ENCODE measurements at places on chromosomes 1 and 21. TPM values are rescaled to one million over a fixed set of nuclear protein-coding genes. Genes with fewer than 3 reads are reported as not detected.
A peak's percentile ranks its signal among the peaks of the same experiment; 100 is the strongest.

DNA sequence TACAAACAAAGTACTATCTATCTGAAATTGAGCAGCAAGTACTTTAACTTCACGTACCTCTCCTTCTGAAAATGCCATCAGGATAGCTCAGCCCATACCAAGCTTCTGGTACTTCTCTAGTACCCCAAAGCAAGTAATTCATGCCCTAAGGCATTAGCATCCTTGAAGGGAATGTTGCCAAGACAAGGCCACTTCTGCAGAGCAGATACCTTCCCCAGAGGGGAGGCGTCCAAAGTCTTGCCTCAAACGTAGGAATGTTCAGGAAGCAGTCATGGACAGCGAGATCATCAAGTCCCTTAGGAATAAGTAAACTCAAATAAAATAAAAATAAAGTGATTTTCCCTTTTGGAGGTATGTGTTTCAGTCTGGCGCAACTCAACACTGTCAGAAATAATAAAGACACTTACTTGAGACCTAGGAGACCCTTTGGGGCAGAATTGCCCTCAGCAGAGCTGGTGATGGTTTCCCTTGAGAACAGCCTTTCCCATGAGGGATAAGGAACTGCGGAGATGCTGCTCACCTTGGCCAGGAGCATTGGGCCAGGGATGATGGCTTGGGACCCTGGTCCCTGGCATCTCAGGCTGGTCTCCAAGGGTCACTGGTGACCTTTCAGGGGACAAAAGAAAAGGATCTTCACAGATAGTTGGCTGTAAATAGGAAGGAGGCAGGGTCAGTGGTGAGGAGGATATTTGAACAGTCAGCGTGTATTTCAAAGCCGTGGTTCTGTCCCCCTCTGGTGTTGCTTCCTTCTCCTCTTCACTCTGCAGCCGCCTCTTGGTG is 522.9 kb downstream of the KIF26B start:
- no peak overlapping the region for H3K4me3 ChIP-seq
- H3K36me3 ChIP-seq, result no peaks in the 10 kb centered on the region
- DNase-seq, result no peak
- H3K4me1 ChIP-seq, result no peaks in the 10 kb centered on the region

- no peaks in the 10 kb centered on the region for H3K4me1 ChIP-seq
- peaks cover 17% of the 10 kb centered on the region for H3K36me3 ChIP-seq
- no peak overlapping the region for H3K27ac ChIP-seq
- H3K4me3 ChIP-seq, result no peak overlapping the region
- no peaks in the 10 kb centered on the region for H3K27me3 ChIP-seq
- no peak for DNase-seq
Observed at GRCh38 chr1:3778590-3779264, 6.2 kb downstream of the SMIM1 start.

- H3K27me3 ChIP-seq, result no peaks in the 10 kb centered on the region
- no peak overlapping the region for H3K27ac ChIP-seq
- no peaks in the 10 kb centered on the region for H3K4me1 ChIP-seq
- H3K36me3 ChIP-seq, result no peaks in the 10 kb centered on the region
- DNase-seq, result no peak
Observed at GRCh38 chr1:169001353-169001752, 105.1 kb upstream of the ATP1B1 start.

Gene CFAP107
- total RNA-seq, result not detected

Gene RIMKLA
- total RNA-seq, result 1.2 TPM

GRCh38 chr1:6658359-6659060 is 33.8 kb downstream of the THAP3 start:
- no peak for DNase-seq
- peaks cover 5% of the 10 kb centered on the region for H3K4me1 ChIP-seq
- H3K27ac ChIP-seq, result no peak overlapping the region
- no peak overlapping the region for H3K4me3 ChIP-seq
- H3K36me3 ChIP-seq, result peaks cover 9% of the 10 kb centered on the region

Gene NBPF6
- total RNA-seq, result not detected

DNA sequence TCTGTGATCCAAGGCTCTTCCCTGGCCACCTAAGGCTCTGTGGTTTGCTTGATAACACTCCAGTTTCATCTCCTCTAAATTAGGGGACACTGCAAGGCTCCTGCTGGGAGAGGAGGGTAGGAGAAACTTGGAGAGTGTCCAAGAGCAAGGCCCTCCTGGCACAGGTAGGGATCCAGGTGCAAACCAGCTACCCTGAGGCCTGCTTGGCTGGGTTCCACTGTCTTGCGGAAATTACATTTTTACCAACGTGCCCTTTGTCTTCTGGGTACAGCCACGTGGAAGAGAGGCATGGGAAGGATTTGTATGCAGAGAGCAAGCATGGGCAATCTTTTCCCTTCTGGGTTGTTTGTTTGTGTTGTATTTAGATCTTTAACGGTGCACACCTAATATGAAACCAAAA is 132.5 kb downstream of the PRDM2 start:
- H3K36me3 ChIP-seq, result no peaks in the 10 kb centered on the region
- H3K27ac ChIP-seq, result no peak overlapping the region
- H3K4me3 ChIP-seq, result no peak overlapping the region
- peaks cover 7% of the 10 kb centered on the region for H3K27me3 ChIP-seq

DNA sequence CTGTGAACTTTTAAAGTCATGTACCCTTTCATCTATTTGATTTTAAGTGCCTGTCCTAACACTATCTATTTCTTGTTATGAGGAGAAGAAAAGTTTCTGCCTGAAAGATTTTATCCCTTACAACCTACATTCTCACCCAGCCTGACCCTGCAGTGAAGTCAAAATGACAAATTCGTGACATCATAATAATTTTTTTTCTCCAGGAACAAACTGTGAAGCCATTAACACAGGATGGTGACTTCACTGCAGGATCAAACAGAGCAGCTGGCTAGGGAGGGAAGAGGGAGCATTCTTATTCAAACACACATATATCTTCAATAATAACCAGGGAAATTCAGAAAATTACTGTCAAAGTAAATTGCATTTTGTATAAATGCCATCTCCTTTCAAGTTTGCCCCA is 147.8 kb upstream of the PRMT6 start:
- H3K27me3 ChIP-seq, result no peaks in the 10 kb centered on the region
- no peaks in the 10 kb centered on the region for H3K4me1 ChIP-seq
- no peak for DNase-seq
- no peak overlapping the region for H3K4me3 ChIP-seq
- no peaks in the 10 kb centered on the region for H3K36me3 ChIP-seq

Gene CYP4A11
- not detected for total RNA-seq

- H3K4me3 ChIP-seq, result no peak overlapping the region
- H3K27me3 ChIP-seq, result no peaks in the 10 kb centered on the region
- peak; percentile 44 for DNase-seq
- peaks cover 75% of the 10 kb centered on the region for H3K4me1 ChIP-seq
- peak overlapping the region; percentile 98 for H3K27ac ChIP-seq
Observed at GRCh38 chr1:41752514-41753170, 166.1 kb downstream of the HIVEP3 start.

DNA sequence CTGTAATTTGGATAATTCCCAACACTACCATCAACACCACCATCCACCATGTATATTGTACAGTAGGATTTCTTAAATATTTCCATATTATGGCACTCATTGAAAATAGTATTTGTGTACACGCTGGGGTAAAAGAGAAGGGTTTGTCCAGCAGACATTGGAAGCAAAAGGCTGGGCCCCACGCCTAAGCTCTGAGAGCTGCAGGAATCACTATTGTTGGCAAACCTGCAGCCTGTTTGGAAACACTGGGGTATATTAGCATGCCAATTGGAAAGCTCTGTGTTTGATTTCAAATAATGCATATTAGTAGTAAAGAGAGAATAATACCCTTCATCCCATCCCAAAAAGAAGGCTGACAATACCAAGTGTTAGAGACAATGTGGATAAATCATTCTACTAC is 81.5 kb upstream of the DPYD start:
- no peak overlapping the region for H3K4me3 ChIP-seq
- DNase-seq, result no peak
- no peak overlapping the region for H3K27ac ChIP-seq
- H3K4me1 ChIP-seq, result no peaks in the 10 kb centered on the region

Gene COX20
- total RNA-seq, result 21.4 TPM

- H3K4me1 ChIP-seq, result no peaks in the 10 kb centered on the region
- H3K36me3 ChIP-seq, result peaks cover 69% of the 10 kb centered on the region
- no peaks in the 10 kb centered on the region for H3K27me3 ChIP-seq
- DNase-seq, result no peak
Observed at GRCh38 chr1:212074313-212074712, 38.8 kb downstream of the DTL start.

- H3K27ac ChIP-seq, result no peak overlapping the region
- no peak overlapping the region for H3K4me3 ChIP-seq
- DNase-seq, result no peak
Observed at GRCh38 chr1:174713796-174714195, 266.0 kb downstream of the GPR52 start.

GRCh38 chr1:35261412-35262120 is 6.9 kb upstream of the ZMYM4 start:
- H3K27ac ChIP-seq, result no peak overlapping the region
- H3K4me3 ChIP-seq, result no peak overlapping the region
- DNase-seq, result no peak
- no peaks in the 10 kb centered on the region for H3K4me1 ChIP-seq
- no peaks in the 10 kb centered on the region for H3K36me3 ChIP-seq

Gene OR2T11
- not detected for total RNA-seq

DNA sequence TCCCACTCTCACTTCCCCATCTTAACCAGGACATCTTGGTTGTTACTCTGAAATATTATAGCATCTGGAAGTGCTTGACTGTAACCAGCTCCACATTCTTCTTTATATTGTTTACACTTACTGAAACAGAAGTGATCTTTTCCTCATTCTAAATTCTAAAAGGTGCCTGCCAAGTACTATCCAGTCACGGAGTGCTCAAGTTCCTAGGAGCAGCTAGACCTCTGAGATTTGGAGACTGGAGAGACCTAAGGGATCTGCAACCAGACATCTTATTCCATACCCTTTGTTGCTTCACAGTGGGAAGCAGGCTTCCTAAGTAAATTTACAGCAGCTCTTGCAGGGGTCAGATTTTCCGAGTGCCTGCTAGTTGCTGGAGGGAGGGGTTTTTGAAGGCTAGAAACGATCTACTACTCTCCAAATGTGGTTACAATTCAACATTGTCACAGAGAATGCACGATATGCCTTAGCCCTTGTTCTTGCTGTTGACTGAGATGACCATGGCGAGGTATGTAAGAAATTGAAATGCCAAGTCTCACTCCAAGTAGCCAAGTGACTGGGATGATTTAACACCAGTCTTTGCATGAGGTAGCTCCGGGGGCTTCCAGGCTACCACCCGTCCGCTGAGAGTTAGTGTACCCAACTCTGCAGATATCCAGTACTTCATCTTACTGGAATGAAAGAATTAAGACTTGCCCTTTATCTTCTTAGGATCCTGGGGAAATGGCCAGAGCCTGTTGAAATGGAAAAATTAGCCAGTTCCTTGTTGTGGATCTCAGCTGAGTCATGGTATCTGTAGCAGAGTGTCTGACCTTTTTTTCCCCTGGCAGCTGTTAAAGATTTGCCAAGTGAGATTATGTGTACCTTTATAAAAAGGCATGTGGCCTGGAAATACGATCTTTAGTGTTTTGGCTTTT is 150.8 kb downstream of the MAST2 start:
- H3K4me1 ChIP-seq, result no peaks in the 10 kb centered on the region
- no peak for DNase-seq
- no peak overlapping the region for H3K4me3 ChIP-seq
- H3K27me3 ChIP-seq, result no peaks in the 10 kb centered on the region
- H3K36me3 ChIP-seq, result no peaks in the 10 kb centered on the region

Gene NBPF20
- total RNA-seq, result 1.8 TPM

- H3K4me3 ChIP-seq, result no peak overlapping the region
- no peaks in the 10 kb centered on the region for H3K27me3 ChIP-seq
- H3K27ac ChIP-seq, result no peak overlapping the region
- H3K4me1 ChIP-seq, result peaks cover 16% of the 10 kb centered on the region
Observed at GRCh38 chr1:2591233-2591580, 4.6 kb downstream of the PRXL2B start.

DNA sequence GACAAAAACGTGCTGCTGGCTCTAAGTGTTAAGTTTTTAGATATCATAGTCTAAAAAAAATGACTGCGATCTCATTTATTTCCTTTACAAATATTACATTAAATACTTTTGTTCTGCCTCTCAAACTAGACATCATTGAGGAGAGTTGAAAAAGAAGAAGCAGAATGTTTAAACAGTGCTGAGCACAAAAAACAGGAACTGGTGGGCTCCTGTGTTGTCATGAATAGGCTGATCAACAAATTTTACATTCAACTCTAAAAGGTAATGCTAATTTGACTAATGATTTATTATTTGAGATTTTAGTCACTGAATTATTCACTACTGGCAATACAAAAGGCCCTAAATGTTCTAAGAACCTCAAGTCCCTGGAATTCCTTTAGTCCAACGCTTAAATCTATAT is 66.1 kb downstream of the GPATCH2 start:
- no peak for DNase-seq
- no peak overlapping the region for H3K27ac ChIP-seq
- no peaks in the 10 kb centered on the region for H3K27me3 ChIP-seq
